Stomach (tissue), 19 donors: ENCODE measurements at places on chromosomes 4 and X. TPM values are rescaled to one million over a fixed set of nuclear protein-coding genes. Genes with fewer than 3 reads are reported as not detected.

The ARHGAP24 gene
- 13.4 TPM for polyA plus RNA-seq

The PHOX2B gene
- not detected for polyA plus RNA-seq

The SHROOM2 gene
- 1.3 TPM for polyA plus RNA-seq

The AADAT gene
- polyA plus RNA-seq = 2.8 TPM

The PNCK gene
- 0.44 TPM for polyA plus RNA-seq

The MXRA5 gene
- polyA plus RNA-seq = 1.2 TPM

The SCML2 gene
- polyA plus RNA-seq = 0.56 TPM

The MAML3 gene
- polyA plus RNA-seq = 2.2 TPM

The UGT2B15 gene
- 8.9 TPM for polyA plus RNA-seq

The FRMD7 gene
- not detected for polyA plus RNA-seq

The INTS6L gene
- 1.4 TPM for polyA plus RNA-seq

The PDE5A gene
- 6.2 TPM for polyA plus RNA-seq

The LIMCH1 gene
- polyA plus RNA-seq = 7.5 TPM

The SLC10A4 gene
- not detected for polyA plus RNA-seq

The PAGE1 gene
- polyA plus RNA-seq = not detected

The PCDH7 gene
- 2.8 TPM for polyA plus RNA-seq

The CFAP299 gene
- polyA plus RNA-seq = not detected

The MGAT4D gene
- polyA plus RNA-seq = not detected

The CT45A10 gene
- polyA plus RNA-seq = not detected

The CSAG3 gene
- polyA plus RNA-seq = not detected

The CXCR3 gene
- 0.19 TPM for polyA plus RNA-seq

The FREM3 gene
- 0.03 TPM for polyA plus RNA-seq
